ENCODE measurements at places on chromosomes 7 and 10.

DNA sequence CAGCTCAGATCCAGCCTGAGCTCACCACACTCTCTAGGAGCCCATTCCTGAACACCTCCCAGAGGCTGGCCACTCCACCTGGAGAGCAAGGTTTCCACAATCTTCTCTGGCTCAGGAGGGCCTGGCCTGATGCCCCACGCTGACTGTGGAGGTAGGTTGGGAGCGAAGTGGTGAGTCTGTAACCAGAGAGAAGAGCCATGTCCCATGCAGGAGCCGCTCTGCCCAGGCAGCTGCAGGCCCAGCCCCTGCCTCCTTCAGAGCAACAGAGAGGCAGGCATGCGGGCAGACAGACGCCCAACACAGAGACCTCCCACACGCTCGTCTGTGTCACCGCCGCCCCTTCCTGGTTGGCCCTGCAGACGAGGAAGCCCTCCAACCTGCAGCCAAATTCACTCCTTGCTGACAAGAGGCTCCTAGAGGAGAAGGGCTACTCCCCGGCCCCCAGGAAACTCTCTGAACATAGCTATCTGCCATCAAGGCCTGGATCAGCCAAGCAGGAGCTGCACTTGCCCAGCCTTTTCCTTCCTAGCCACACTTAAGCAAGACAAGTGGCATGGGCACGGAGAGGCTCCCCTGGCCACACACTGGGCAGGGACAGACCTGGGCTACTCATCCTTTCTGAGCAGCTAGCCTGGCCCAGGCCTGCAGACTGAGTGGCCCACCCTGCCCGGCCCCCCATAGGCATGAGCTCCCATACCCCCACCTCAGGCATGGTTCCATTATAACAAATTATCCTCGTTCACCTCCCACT, 101.9 kb downstream of the GRID1 start:
- no peak for DNase-seq

- DNase-seq: no peak
Measured at GRCh38 chr7:423312-424260, 96.1 kb downstream of the PDGFA start.

DNA sequence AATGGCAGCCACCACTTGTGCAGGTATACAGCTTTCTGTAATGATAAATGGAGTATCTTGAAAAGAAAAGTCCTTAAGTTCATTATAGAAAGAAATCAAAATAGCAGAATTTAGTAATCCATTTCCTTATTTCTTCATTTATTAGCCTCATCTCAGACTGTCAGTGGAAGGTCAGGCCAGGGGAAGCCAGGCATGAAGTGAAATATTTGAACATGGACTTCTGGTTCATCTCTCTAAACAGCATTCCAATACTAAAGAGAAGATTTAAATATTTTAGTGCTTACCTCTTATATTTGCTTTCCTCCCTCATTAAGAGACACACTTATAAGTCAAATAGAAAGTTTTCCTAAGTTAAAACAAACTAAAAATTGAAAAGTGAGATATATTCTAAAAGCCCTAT, 26.8 kb downstream of the TRDMT1 start:
- no peak for DNase-seq

- peak; percentile 57 for DNase-seq
Measured at GRCh38 chr7:6271694-6272440, 557 bp downstream of the CYTH3 start.

GRCh38 chr7:94655126-94655847, 646 bp downstream of the SGCE start:
- DNase-seq: peak; percentile 82

DNA sequence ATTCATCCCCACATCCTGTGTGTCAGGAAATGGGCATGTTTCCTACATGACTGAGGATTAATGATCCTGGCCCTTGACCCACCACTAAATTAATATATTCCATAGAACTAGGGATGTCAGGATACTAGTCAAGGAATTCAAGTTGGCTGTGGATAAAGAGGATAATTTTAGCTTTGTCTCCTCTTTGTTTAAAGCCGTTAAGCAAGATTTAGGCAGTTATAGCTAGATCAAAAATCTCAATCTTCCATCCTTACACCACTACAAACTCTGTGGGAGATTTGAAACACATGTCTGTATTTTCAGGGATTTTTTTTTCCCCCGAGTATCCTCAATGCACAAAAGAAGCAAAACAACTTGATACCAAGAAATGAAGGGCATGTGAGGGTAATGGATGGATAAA, 417.1 kb downstream of the MAGI2 start:
- no peak for DNase-seq

GRCh38 chr10:37734971-37735370, 122.4 kb downstream of the ZNF248 start:
- no peak for DNase-seq

DNA sequence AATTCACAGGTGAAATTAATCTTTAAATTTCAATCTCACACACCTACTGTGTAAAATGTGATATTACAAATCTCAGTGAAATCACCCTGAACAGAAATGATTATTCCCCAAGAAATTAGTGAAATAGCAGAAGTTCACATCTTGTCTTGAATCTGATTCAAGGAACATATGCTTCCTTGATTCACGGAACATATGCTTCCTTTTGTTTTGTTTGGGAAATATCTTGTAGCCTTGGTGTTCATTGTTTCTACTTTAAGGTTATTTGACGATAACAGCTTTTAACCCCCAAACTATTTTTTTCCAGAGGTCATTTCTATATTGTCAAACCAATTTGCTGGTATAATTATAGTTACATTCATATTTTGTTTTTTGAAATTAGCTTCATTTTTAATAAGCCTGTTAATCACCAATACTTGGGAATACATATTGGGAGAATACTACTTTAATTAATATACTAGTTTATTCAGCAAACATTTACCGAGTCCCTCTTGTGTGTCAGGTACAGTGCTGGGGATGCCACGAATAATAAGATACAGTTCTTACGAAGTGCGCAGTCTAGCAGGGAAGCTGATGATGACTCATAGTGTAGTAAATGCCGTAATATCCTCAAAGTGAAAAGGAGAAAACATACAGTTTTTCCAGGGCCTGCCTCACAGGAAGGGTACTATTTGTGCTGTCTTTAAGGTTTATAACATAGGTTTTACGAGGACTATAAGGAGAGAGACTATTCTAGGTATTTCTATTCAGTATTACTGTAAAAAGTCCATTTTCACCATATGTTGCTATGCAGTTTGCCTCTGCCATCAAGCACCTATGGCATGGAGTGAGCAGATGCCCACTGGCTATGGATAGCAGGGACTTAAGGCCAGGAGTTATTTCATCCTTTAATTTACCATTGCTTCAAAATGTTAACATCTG, 32.5 kb downstream of the PRKAR2B start:
- no peak for DNase-seq

DNA sequence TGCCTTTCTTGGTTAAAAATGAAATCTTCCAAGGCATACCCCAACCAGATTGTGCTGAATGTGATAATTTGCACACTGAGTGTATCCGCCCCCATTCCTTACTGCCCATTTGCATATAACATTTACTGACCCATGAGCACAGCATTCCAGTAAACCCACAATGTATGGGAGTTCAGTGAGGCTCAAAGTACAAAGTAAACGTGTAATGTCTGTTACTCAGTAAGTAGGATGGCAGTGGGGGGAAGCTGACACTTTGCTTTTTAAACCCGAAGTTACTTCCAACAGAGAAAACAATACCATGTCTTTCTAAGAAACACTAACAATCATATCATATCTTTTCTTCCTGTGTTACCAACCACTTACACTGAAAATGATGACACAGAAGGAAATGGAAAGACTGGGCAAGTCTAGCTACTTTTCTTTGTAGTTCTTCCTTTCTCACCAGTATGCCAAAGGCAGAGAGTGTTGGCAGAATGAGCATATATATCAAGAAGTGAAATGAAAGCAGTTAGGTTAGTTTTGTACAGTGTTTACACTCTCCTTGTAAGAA, 27.1 kb upstream of the SOSTDC1 start:
- no peak for DNase-seq

DNA sequence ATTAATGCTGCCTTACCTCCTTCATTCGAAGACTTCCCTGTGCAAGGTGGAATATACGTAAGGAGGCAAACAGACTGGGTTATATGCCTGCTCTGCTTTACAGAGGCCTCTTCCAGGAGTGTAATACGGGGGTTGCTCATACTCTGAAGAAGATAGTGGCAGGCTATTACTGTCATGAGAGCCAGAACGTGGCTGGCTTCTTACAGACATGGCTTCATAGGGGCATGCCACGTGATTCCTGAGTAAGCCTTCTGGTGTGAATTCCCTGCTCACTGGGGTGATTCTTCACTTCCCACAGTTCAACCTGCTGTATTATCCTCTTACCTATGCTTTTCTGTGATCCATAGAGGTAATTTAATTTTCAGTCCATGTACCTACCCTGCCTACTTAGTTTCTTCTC, 141.8 kb downstream of the ST7 start:
- DNase-seq: no peak

DNA sequence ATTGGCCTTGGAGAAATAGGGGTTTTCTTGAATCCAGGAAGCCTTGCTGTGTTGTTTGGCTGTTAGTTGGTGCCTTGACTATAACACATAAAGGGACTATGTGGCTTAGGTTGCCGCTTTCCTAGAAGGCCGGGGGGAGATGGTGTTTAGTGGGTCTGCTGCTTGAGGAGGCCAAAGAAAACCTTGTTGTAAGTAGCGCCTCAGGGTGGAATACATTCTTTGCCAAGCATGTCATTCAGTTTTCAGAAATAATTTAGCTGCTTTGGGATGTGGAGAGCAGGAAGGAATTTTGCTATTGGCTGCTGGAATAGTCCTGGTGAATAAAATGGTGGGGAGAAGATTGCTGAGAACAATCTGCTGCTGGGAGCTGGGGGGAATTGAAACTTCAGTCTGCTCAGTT, 132.9 kb upstream of the WNT16 start:
- no peak for DNase-seq

GRCh38 chr7:51577390-51577789, 260.8 kb upstream of the COBL start:
- DNase-seq: no peak

- DNase-seq: no peak
Measured at GRCh38 chr7:6181136-6181535, 91.3 kb downstream of the CYTH3 start.

DNA sequence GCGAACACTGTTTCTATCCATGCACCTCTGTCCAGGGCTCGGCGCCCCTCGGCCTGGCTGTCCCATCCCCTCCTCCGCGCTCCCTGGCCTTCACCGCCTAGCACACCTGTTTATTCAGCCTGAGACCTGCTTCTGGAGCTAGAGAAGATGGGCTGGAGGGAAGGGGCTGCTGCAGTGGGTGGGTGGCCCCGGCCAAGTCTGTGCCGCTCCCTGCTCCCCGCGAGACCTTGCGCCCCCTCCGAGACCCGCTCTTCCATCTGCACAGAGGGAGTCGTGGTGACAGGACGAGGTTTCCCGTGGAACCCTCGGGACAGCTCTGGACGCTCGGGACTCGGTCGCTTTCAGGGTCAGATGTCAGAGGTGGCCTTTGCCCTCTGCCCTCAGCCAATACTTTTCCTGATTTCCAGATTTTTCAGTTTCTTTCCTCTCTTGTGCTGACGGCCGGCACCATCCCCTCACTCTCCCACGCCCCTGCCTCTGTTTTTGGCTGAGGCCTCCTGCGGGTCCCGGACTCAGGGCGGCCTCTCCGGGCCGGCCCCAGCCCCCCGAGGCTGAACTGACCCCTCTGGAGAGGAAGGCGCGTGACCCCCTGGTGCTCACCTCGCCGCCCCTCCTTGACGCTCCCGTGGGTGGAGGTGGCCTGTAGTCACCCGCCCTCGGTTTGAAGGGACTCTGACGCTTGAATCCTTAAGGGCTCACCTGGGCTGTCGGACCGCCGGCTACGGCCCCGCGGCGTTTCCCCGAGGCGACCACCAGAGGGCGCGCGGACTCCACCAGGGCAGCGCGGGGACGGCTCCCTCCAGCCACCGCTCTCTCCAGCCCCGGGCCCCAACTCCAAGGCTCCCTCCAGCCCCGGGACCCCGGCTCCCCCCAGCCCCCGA, 15.6 kb downstream of the SHH start:
- peak; percentile 59 for DNase-seq

- DNase-seq: peak; percentile 80
Measured at GRCh38 chr10:30783939-30784501, 154.5 kb upstream of the LYZL2 start.

- no peak for DNase-seq
Measured at GRCh38 chr7:117218700-117219099, 104.2 kb downstream of the WNT2 start.

DNA sequence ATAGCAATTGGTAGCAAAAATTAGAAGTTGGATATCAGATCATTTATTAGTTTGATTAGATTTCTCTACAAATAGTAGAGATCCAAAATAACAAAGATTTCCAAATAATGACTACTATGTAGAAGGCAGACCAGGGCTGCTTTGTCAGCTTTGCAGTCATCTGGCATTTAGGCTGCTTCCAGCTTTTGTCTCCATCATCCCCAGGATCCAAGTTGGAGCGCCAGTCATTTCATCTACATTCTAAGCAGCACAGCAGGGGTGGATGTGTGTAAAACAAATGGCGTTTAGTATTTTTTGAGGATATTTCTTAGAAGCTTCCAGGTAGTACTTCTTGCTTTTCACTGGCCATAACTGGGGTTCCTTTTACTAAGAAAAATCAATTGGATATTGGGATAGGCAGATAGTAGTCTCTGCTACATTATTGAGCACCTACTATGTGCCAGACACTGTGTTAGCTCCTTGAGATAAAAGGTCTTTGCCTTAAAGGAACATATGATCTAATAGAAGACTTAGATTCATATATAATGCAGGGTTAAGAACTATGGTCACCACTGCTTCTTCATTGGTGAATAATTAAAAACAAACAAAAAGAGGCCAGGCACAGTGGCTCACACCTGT, 41.5 kb downstream of the TPST1 start:
- DNase-seq: no peak

- no peak for DNase-seq
Measured at GRCh38 chr7:63899691-63900393, 98.8 kb upstream of the ZNF722 start.

GRCh38 chr7:22181663-22182062, 175.3 kb downstream of the RAPGEF5 start:
- DNase-seq: no peak

GRCh38 chr10:45513551-45513950, 139.5 kb downstream of the ALOX5 start:
- no peak for DNase-seq

GRCh38 chr7:25638068-25638467, 409.8 kb upstream of the NPVF start:
- DNase-seq: no peak

DNA sequence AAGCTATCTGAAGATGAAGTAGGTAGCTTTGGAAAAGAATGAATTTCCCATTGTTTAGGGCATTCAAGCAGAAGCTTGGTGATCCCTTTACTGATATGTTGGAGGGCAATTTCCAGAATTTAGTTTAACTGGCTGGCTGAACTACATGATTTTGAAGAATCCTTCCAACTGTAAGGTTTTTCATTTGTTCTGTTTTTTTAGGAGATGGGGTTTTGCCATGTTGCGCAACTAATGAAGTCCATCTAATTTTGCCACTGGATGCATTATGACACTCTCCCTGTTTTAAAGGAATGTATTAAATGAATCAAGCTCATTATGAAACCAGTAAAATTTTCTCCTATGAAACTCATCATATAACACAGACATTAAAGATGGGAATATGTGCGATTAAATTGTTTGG, 6.1 kb upstream of the DDX50 start:
- no peak for DNase-seq

- DNase-seq: no peak
Measured at GRCh38 chr10:123995082-123995460, 98.3 kb downstream of the CHST15 start.

GRCh38 chr10:35056686-35057085, 33.5 kb downstream of the CUL2 start:
- DNase-seq: no peak

- DNase-seq: peak; percentile 73
Measured at GRCh38 chr7:74183653-74184450, 9.7 kb downstream of the EIF4H start.

GRCh38 chr10:132410056-132410778, 13.2 kb downstream of the PWWP2B start:
- no peak for DNase-seq

- no peak for DNase-seq
Measured at GRCh38 chr10:76114581-76115001, 683.2 kb downstream of the LRMDA start.

Data from NAMALWA (cell line).